Stimulated activated CD4-positive, alpha-beta T cell treated with anti-CD3 and anti-CD28 coated beads, Interleukin-1b, Interleukin-23, amount 100 ng/mL, for 24 hours (primary cell): ENCODE measurements at places on chromosomes 11 and 22.
A peak's percentile ranks its signal among the peaks of the same experiment; 100 is the strongest.

- DNase-seq = no peak
Measured at GRCh38 chr11:61041755-61042518, 60.4 kb upstream of the CD5 start.

GRCh38 chr11:94959179-94959578, 14.2 kb downstream of the CWC15 start:
- no peak for DNase-seq

GRCh38 chr11:79897896-79898295, 457.1 kb upstream of the TENM4 start:
- DNase-seq = no peak

DNA sequence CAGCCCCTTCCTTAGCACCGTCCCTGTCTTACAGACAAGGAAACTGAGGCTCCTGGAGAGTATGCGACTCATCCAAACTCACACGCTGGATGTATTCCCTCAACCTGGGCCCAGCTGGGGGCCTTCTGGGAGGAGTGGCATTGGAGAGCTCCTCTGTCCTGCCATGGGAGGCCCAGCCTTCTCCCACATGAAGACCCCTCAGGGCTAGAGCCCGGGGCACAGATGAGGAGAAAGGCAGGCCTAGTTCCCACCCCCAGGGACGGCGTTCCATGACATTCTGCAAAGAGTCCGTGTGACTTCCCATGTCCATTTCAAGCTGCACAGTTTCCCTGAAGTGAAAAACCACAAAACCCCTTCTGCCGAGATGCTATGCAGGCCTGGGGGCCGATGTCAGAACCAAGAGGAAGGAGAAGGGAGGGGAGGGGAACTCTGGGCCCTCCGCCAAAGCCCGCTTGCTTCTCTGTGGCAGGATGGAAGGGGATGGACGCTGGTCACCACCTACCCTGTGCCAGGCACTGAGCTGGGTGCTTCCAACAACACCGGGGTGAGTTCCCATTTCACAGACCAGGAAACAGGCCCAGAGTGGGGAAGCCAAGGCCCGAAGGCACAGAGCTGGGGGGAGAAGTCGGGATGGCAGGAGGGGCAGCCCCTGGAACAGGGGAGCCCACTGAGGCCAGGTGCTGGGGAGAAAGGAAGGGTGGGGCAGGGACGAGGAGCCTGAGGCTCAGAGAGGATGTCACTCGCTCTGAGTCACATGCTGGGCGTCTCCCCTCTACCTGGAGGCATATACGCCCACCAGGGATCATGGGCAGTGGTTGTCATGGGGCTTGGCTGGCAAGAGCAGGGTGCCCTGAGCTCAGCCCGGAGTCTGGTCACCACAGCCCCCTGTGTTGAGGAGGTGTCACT, 15.7 kb downstream of the RAC2 start:
- no peak for DNase-seq

GRCh38 chr11:106172386-106172991, 95.0 kb downstream of the AASDHPPT start:
- DNase-seq = no peak

DNA sequence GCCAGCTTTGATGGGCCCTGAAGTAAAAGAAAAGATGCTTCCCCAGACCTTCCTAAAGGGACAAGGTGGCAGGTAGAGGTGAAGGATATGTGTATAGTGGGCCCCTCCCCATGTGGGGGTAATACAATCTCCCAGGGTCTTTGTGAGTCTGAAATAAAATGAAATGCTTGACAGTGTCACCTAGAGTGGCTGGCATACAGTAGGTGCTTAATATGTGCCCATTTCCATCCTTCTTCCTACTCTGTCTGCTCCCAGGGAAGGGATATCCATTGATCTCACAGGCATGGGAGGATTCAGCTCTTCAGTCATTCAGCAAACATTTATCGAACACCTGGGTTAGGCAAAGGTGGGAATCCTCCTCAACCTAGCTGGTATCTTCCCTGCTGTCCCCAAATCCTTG, 6.1 kb upstream of the CREB3L1 start:
- DNase-seq = no peak

- no peak for DNase-seq
Measured at GRCh38 chr11:44067266-44067665, 1.2 kb downstream of the ACCS start.

GRCh38 chr11:34126959-34127848, 21.8 kb downstream of the NAT10 start:
- no peak for DNase-seq

DNA sequence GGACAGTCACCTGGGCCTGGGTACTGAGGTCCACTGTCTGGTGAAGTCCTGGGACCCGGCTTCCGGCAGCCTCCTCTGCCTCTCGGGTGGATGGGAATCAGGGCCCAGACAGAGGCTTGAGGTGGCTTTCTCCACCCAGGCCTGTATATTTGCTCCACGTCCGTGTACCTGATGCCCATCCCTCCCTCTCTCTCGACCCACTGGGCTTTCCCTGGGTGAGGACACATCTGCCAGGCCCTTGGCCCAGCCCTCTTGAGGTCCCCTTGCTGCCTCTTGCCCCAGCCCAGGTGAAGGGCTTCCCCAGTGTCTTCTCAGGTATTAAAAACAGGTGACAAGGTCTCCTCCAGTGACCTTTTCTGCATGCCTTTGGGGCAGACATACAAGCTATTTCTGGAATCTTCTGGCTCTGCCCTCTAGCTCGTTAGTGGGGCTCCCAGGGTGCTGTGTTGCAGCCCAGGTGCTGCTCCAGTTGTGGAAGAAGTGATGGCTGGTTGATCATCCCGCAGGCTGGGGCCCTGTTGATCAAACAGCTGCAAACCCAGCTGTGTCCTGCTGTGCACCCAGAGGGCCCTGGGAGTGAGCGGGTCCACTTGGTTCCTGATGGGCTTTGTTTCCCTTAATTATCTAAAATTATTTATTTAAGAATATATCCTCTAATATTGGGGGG, 25.5 kb upstream of the ACR start:
- no peak for DNase-seq

DNA sequence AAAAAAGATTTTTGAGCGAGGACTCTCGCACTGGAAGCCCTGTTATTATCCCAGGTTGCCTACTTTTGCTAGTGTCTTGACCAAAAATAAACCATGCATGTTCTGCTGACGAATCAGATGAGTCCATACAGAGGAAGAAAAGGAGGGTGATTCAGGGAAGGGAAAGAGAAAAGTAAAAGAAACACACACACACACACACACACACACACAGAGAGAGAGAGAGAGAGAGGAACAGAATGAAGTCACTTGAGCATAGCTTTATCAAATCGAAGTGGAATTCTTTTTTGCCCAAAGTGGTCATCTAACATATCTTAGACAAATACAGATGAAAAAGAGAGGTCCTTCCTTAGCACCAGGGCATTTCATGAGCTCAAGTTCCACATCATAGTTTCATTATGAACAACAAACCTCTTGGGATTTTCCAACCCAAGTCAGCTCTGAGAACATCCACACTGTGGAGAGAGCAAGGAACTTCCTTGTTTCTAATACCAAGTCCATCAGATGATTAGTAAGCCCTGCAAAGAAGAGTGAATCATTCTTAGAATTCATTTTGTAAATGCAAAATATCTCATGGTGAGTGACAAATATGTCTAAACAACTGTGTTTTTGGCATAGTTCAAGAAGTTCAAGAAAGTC, 7.7 kb upstream of the MMP12 start:
- DNase-seq = no peak

DNA sequence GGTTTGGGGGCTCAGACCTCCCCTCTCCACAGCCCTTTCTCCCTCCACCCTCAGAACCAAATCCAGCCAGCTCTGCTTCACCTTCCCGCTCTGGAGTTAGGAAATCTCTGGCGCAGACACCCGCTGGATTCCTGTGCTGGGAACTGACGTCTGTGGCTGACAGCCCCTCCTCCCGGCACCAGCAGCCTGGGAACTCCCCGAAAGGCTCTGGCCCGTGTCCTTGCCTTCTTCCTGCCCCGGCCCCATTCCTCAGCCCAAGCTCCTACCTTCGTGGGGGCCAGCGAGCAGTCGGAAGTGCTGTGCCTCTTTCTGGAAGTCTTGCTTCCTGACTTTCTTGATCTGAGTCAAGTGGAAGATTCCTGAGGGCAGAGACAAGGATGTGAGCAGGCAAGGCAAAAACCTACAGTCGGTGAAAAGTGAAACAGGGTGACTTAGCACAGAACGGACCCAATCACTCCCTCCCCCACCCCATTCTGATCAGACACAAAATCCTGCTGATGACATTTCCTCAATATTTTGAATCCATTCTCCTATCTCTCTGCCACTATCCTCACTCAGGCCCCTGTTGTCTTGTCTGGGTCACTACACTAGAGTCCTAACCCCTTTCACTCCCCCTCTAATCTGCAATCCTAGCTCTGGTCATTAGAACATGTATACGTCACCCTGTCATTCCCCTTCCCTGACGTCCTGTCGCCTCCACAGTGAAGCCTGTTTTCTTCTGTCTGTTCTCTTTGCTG, 34.1 kb downstream of the CHRDL2 start:
- DNase-seq = no peak

DNA sequence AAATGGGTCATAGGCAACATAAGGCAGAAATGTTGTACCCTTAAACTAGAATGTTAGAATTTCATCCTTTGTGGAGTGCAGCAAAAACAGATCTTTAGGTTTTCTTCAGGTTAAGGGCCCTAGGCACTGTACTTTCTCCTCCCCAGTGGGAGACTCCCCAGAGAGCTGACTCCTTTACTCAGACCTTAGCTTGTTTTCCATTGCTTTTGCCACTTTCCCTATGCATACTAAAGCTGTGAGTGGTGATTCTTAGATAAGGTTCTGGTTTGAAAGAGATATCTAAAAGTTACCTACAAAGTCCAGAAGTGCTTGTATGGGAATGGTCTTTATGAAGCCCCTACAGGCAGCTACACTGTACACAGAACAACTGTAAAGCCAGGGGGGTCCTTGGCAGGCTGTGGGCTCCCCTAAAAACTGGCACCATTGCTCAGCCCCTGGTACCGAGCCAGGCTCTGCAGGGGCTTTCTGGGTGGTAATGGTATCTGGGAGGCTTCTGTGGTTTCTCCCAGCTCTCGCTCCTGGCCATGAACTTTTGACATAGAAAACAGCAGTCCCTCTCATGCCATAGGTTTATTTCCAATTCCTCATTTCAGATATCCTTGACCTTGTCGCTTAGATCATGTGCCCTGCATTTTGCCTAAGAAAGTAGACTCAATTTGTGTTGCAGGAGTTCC, 23.2 kb downstream of the AMOTL1 start:
- DNase-seq = no peak

GRCh38 chr11:20631519-20632168, 32.2 kb downstream of the SLC6A5 start:
- no peak for DNase-seq

- DNase-seq = peak; percentile 24
Measured at GRCh38 chr11:62124186-62125113, 639 bp downstream of the INCENP start.

- DNase-seq = no peak
Measured at GRCh38 chr11:68146704-68147474, 25.7 kb upstream of the CHKA start.

DNA sequence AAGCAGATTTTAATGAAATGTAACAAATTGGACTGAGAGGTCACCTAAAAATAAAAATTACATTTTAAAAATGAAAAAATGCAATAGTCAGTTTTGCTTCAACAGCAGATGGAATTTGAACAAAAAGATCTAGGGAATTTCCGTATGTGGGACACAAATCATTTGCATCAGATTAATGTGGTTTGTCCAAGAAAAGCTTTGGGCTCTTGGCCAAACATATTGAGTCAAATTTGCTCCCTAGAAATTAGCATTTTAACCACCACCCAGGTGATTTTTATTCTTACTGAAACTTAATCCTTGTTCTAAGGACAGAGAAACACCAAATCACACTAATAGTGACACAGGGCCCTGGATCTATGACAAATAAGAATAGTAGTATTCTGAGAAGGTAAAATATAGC, 1477.8 kb downstream of the FAM181B start:
- no peak for DNase-seq

DNA sequence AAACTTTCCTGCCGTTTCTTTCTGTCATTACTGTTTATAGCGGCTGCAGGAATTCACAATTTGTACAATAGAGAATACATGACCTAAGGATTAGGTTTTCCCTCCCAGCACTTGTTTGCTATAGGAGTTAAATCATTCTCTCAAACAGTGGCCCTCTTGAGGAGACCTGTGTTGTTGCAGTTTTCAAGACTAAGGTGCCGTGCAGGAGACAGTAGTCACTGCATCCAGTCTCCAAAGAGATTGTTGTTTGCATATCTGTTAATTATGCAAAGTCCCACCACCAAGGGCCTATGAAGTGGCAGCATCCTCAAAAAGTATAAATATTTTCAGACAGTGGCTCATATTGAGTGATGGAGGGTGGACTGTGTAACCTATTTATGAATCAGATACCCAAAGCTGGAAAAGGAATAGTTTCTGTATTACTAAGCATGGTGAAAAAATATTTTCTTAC, 2.3 kb downstream of the PRSS23 start:
- no peak for DNase-seq

- DNase-seq = no peak
Measured at GRCh38 chr11:15493066-15493465, 378.3 kb downstream of the INSC start.

- no peak for DNase-seq
Measured at GRCh38 chr22:48980409-48980808, 847.3 kb downstream of the BRD1 start.

DNA sequence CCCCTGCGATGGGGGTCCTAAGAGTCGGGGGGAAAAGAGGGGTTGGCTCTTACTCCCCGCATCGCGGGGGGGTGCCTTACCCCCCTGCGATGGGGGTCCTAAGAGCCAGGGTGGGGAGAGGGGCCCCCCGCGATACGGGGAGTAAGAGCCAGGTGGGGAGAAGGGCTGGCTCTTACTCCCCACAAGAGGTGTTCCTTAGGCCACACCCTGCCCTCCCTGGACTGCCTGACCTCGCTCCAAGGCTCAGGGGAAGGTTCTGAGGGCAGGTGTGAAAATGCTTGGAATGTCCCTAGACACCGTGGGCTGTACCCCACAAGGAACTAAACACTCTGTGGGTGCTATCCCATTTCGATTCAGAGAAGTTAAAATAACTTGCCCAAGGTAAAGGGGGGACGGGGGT, 7.8 kb downstream of the UNC93B1 start:
- DNase-seq = no peak

DNA sequence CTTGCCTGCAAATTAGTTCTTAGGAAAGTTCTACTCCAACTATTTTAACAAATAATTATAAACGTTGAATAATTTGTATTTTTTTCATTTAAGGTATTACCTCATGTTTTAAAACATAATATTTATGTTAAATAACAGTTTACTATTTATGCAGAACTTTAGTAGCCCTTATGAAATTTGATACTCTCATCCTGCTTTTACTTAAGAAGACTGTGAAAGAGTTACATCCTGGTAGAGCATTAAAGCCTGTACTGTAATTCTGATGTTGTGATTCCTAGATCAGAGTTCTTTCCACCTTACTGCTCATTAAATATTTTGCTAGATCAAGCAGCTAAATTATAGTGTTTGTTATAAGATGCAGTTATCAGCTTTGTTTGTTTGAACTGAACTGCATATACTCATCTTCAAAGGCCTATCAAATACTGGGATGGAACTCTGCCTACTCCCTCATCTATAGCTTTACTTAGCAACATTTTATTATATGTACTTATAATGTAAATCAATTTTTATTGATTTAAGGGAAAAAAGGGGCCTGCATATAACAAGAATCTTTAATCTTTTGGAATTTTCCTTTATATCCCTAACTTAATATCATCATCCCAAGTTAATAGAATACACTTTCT, 304.2 kb downstream of the DYNC2H1 start:
- no peak for DNase-seq
